A549 (cell line): ENCODE measurements at places on chromosomes 12 and 14.

- no peak for DNase-seq
Observed at GRCh38 chr12:111428081-111428727, 22.5 kb downstream of the SH2B3 start.

GRCh38 chr12:107402041-107403022 lies 283.3 kb upstream of the PWP1 start:
- peak; percentile 47 for DNase-seq

- no peak for DNase-seq
Observed at GRCh38 chr12:65961190-65962035, 137.1 kb downstream of the HMGA2 start.

DNA sequence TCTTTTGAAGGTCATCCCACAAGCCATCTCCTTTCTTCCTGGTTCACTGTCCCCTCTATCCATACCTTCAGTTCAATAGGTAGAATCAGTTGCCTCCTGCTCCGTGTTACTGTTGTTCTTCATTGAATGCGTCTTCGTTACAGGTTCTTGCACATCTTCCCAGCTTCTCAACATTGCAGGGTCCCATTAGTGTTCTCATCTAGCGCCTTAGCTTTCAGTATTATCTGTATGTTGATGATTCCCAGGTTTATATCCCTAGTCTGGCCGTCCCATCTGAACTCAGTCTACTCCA lies 2.0 kb downstream of the SCFD1 start:
- DNase-seq: no peak

- DNase-seq: no peak
Observed at GRCh38 chr12:28313631-28314030, 123.4 kb downstream of the CCDC91 start.

DNA sequence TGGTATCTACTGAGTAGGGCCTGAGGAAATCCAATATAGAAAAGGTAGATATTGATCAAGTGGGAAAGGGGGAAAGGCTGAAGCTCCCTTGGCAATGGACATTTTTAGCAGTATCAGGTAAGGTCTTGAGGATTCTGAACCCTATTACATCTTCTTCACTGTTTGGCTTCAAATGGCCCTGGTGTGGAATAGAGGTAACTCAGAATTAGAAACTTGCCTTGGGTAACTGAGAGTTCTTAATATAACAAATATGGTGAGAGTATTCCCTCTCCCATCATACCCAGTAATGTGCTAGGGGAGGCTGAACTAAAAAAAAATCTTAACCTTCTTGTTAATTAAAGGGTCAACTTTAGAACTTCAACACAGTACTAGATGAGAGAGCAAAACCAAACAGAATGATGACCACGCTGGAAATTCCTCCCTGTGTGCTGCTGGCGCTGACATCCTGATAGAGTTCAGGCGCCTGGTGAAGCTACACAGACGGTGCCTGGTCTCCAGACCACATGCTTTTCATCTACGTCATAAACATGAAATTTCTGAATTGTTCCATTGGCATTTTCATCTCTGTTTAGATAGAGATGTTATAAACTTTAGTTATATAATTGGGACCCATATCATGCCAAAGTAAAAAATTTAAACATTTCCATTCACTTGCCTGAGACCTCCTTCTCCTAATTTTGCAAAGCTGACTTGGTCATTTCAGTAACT lies 128.3 kb downstream of the AKAP6 start:
- no peak for DNase-seq

DNA sequence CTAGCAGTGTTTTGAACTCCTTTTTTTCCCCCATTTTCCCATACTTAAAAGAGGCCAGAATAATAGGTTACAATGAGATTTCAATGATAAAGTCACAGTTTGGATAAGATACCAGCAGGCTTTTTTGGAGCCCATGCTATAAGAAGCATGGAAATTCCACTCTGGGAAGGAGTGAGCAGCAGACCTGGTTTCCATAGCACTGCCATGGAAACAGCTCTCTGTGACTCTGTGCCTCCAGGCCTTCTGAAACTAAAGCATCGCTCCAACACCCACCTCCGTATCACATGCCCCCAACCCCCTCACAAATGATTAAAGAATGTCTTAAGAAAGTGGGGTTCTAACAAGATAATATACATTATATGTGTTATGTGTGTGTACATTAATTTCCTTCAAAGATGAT lies 165.0 kb downstream of the GRIN2B start:
- no peak for DNase-seq

- peak; percentile 33 for DNase-seq
Observed at GRCh38 chr12:19988459-19988873, 379.9 kb upstream of the PDE3A start.

DNA sequence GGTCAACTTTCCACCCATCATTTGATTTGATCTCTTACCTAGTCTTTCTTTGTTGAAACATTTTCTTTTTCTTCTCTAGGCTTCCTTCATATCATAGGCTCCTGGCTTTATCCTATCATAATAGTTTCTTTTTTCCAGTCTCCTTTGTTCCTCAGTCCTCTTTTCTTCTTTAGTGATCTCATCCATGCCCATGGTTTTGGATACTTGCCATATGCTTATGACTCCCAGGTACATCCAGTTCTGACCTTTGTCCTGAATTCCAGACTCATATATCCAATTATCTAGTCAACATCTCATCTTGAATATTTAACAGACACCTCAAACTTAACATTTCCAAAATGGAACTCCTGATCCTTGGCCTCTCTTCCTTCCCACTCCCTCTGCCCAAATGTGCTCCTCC lies 36.1 kb upstream of the KRAS start:
- DNase-seq: no peak

- no peak for DNase-seq
Observed at GRCh38 chr12:29796823-29797263, 13.1 kb upstream of the TMTC1 start.

- DNase-seq: peak; percentile 93
Observed at GRCh38 chr14:42192738-42193653, 586.3 kb downstream of the LRFN5 start.

DNA sequence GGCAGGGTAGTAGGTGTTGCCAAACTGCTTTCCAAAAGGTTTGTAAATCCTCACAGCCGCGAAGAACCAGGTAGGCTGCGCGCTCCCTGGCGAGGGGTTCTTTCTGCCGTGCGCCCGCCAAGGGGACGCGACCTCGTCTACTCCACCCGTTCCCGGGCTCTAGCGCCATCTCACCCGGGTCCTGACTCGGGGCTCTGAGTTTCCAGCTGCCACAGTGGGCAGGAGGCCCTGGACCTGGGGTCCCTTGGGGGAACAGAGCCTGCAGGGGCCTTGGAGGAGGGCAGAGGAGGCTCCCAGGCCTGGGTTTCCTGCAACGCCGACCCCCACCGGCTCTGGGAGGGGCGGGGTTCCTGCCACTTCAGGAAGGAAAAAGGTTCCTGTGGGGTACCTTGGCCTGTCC lies 706 bp downstream of the ANHX start:
- no peak for DNase-seq

GRCh38 chr14:50069325-50069724 lies 47.0 kb downstream of the VCPKMT start:
- no peak for DNase-seq

GRCh38 chr12:53213348-53213747 lies 6.3 kb upstream of the ITGB7 start:
- peak; percentile 81 for DNase-seq

DNA sequence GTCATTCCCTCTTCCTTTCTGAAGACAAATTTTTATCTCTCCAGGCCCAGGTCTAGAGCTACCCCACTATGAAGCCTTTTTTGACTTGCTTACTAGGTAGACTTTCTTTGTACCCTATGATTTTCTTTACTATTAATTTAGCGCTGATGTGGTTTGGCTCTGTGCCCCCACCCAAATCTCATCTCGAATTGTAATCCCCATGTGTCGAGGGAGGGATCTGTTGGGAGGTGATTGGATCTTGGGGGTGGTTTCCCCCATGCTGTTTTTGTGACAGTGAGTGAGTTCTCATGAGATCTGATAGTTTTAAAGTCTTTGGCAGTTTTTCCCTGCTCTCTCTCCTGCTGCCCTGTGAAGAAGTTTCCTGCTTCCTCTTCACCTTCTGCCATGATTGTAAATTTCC lies 118.1 kb downstream of the SLC38A1 start:
- no peak for DNase-seq

DNA sequence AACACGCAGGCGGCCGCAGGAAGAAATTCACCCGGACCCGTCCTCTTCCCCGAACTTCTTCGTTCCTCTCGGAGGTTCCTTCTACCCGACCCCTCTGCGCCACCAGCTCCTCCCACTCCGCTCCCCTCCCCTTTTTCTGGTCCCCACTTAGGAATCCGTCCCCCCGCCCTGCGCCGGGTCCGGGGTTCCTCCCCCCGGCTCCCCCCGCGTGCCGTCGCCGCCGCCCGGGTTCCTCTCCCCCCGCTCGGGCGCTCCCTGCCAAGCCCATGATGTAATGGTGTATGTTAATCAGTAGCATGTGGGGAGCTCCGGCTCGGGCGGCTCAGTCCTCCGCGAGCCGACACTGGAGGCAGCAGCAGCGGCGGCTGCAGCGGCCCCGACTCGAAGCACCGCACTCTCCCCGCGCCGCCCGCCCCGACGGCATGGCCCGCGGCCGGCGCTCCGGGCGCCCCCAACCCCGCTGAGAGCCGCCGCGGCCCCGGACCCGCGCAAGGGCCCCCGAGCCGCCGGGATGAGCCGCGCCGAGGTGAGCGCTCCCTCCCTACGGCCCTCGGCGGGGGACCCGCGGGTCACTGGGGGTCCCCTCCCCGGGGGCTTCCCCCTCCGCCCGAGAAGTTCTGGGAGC lies 1.0 kb upstream of the SAMD4A start:
- peak; percentile 88 for DNase-seq

- DNase-seq: peak; percentile 55
Observed at GRCh38 chr14:35122696-35123387, 490 bp downstream of the PRORP start.

- no peak for DNase-seq
Observed at GRCh38 chr14:105495990-105496830, 5.2 kb downstream of the TEDC1 start.

GRCh38 chr12:132432721-132433577 lies 57.0 kb upstream of the FBRSL1 start:
- no peak for DNase-seq

GRCh38 chr12:97568336-97569180 lies 106.0 kb downstream of the RMST start:
- DNase-seq: peak; percentile 59

DNA sequence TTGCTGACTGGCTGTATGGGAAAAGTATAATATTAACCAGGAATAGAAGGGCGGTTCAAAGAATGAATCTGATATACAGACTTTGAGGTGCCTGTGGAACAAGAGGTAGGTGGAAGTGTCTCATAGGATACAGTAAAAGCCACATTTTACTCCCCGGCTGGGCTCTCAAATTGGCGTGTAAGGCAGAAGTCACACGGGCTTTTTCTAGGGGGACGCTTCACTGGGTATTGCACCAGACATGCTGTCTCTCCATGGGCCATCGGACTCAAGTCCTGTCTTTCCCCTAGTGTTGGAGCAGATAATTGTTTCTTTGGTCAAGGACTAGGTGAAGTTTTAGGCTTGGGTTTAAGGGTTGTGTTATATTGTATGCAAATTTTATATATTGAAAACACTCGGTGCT lies 9.1 kb downstream of the TMCC3 start:
- DNase-seq: no peak

DNA sequence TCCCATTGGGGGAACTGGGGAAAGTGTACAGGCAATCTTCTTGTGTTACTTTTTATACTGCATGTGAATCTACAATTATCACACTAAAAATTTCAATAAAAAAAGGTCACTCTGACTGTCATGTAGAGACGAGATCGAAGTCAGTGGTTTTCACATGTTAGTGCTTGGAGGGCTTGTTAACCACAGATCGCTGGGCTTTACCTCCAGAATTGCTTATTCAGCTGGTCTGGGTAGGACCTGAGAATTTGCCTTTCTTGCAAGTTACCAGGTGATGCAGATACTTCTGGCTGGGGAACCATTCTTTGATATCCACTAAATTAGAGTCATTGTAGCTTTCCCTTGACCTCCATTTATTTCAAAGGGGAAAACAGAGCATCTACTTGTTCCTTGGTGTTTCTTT lies 62.8 kb upstream of the SLC38A4 start:
- DNase-seq: no peak

- DNase-seq: no peak
Observed at GRCh38 chr14:24984846-24985589, 64.9 kb downstream of the STXBP6 start.

- no peak for DNase-seq
Observed at GRCh38 chr12:3651585-3652424, 101.1 kb downstream of the CRACR2A start.

- no peak for DNase-seq
Observed at GRCh38 chr12:80892597-80893445, 44.9 kb downstream of the LIN7A start.

- no peak for DNase-seq
Observed at GRCh38 chr14:95832012-95832411, 44.6 kb upstream of the TUNAR start.

DNA sequence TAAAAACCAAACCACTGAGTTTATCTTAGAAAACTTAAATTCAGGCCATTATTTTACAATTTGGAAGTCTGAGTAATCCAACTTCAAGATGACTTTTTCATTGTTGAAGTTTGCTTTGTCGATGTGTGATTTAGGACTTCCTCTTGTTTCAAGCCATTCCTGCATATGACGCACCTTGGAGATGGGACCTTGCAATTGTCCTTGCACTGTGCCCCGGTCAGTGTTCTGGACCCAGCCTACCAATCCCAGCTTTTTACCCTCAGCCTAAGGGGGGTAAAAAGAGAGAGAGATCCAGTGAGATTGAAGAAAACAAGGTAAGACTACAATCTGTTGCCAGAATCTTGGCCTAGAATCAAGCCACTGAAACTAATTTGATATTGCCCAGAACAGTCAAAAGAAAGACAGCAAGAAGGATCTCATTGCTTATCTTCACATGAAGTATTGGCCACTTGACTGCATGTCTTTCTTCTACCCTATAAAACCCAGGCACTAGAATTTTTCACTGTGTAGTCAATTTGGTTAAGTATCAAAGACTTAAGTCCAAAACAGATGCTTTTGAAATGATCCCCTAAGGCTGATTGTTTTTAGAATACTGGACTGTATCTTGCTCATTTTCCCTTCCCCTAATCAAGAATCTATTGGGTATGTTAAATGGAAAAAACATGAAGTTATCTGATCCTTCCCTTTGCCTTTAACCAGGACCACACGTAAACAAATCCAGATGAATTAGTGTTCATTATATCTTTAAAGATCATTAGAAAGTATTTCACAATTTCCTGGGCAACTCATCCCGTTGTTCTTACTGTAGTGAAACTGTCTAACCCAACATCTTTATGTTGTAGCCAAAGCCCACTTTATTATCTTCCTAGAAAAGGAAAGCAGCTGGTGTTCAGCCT lies 2.4 kb upstream of the MLH3 start:
- DNase-seq: no peak

- DNase-seq: no peak
Observed at GRCh38 chr12:82660541-82661325, 26.0 kb upstream of the TMTC2 start.

- DNase-seq: no peak
Observed at GRCh38 chr12:86551146-86551571, 295.0 kb upstream of the MGAT4C start.

DNA sequence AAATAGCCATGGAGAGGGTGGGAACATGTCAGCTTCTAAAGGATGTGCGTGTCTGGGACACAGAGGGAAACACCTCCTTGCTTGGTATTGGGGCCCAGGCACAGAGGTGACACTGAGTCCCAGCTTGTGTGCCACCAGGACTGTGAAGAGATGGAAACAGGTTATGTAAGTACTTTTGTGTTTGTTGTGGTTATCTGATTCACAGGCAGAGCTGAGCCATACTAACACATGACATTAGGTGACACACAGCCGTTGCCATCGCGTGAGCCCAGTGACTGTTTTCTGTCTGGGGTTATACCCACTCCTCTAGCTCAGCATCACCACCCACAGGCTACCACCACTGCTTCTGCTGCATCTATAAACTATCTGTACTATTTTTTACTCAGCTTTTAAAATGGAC lies 12.1 kb upstream of the FLVCR2 start:
- DNase-seq: no peak

GRCh38 chr12:101042211-101042610 lies 167.8 kb downstream of the SLC5A8 start:
- DNase-seq: no peak
